PC-3 (cell line): ENCODE measurements at places on chromosomes 3 and 15. TPM values are rescaled to one million over a fixed set of nuclear protein-coding genes. Genes with fewer than 3 reads are reported as not detected.

DNA sequence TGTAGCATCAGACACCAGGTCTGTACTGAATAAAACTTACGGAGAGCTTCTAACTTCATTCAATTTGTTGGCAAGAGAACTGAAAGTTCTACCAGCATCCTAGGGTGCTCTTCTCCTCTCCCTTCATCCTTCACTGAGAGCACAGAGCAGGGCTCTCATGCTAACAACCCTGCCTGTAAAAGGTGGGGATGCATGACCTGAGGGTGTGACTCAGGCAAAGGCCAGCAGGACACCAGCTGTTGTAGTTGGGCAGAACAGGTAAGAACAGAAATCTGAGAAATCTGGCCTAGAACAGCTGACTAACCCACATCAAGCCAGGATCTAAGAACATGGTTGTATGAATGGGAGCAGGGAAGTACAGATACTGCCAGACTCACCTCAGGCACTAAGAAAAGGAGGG lies 64.2 kb downstream of the MYLK start:
- H3K27me3 ChIP-seq, result no peaks in the 10 kb centered on the region
- H3K36me3 ChIP-seq, result no peaks in the 10 kb centered on the region
- H3K27ac ChIP-seq, result no peak overlapping the region
- no peak for DNase-seq

DNA sequence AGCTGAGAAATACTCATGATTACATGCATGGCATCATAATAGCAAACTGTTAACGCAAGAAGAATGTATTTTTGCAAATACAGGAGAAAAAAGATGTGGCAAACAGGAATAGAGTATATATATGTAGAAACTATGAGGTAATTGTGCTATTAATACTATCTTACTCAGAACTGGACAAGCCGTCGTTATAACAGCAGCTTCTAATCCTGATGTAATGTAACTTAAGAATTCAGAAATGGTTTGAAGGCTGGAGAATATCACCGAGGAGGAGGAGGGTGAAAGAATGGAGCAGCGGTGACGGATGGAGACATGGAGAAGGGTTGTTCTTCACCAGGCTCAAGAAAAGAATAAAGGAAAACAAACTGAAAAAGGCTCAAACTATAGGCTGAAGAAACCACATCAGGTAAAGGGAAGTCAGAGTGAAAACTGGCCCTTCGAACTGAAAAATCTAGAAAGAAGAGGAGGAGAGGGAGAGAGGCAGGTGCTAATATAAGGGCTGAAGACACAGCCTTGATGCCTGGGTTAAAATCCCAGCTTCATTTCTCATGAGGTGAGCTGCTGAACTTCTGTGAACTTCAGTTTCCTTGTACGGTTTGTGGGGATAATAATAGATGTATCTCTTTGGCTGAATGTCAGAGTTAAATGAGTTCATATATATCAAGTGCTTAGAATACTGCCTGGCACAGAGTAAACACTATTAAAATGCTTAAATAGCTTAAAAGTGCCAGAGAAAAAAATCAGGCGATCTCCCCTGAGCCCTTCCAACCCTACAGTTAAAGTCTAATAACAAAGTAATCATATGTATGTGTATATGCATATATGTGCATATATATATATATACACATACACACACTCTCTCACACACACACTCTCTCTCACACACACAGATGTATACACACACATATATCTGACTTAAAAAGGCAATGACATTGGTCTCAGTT lies 43.9 kb downstream of the GOLIM4 start:
- DNase-seq, result no peak
- H3K36me3 ChIP-seq, result no peaks in the 10 kb centered on the region
- H3K4me1 ChIP-seq, result no peaks in the 10 kb centered on the region
- H3K27me3 ChIP-seq, result no peaks in the 10 kb centered on the region

- H3K4me3 ChIP-seq, result no peak overlapping the region
- no peaks in the 10 kb centered on the region for H3K4me1 ChIP-seq
- no peak overlapping the region for H3K27ac ChIP-seq
- no peaks in the 10 kb centered on the region for H3K27me3 ChIP-seq
These were observed 40.9 kb downstream of the SNX4 start for GRCh38 chr3:125479091-125479490.

DNA sequence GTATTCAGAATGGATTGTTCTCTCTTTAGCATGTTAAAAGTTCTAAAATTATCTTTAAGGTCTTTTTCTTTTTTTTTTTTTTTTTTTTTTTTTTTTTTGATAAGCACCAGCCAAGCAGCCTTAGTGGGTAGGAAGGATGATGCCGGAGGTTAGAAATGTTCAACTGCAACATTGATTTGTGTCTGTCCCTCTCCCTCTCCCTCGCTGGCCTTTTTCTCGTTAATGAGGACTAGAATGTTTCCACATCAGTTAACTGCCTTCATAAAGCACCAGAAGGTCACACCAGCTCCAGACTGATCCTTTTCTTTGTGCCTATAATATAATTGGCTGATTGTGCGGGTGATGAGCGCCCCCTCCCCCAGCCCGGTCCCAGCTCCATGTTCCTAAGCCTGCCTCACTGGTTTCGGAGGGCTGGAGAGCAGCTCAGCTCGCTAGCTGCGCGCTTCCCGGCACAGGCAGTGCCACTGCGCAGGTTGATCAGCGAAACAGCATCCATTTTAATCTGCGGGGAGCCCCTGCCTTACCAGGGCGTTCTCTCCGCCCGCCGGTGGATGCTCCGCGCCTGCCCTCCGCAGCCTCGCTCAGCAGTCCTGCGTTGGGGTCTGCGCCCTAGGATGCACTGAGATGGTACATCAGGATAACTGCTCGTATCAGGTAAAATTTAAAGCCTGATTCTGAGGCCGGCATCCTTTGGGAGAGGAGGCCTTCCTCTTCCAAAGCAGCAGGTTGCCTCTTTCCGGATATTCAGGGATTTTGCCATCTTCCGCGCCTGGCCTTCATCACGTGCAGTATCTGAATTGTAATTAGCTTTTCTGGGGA lies 148.9 kb upstream of the IL12A start:
- peaks cover 16% of the 10 kb centered on the region for H3K4me1 ChIP-seq
- no peaks in the 10 kb centered on the region for H3K27me3 ChIP-seq
- DNase-seq, result no peak
- no peak within 1 kb of the TSS for H3K27ac ChIP-seq

DNA sequence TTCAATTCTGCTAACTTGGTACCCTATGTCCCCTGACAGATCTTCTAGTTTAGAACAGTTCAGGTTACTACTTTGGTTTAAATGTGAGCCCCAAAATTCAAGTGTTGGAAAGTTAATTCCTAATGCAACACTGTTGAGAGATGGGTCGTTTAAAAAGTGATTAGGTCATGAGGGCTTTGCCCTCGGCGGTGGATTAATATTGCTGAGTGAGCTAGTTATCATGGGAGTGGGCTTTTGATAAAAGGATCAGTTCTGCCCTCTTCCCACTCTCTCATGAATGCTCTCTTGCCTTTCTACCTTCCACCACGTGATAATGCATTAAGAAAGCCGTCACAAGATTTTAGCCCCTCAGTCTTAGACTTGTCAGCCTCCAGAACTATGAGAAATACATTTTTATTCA lies 72.1 kb downstream of the BTLA start:
- H3K36me3 ChIP-seq, result no peaks in the 10 kb centered on the region
- H3K4me3 ChIP-seq, result no peak overlapping the region
- no peaks in the 10 kb centered on the region for H3K4me1 ChIP-seq
- no peak overlapping the region for H3K27ac ChIP-seq
- DNase-seq, result no peak

- H3K4me1 ChIP-seq, result 0 out of 2 replicates have a peak, but pooled peaks cover 3% of the 10 kb centered on the region
- peak; percentile 51 for DNase-seq
- peaks cover 16% of the 10 kb centered on the region for H3K27me3 ChIP-seq
These were observed 130.5 kb upstream of the LMCD1 start for GRCh38 chr3:8371085-8371551.

GRCh38 chr3:104943974-104944373 lies 422.7 kb upstream of the ALCAM start:
- H3K27ac ChIP-seq, result peak overlapping the region; percentile 69
- H3K36me3 ChIP-seq, result no peaks in the 10 kb centered on the region
- no peak overlapping the region for H3K4me3 ChIP-seq
- H3K4me1 ChIP-seq, result peaks cover 16% of the 10 kb centered on the region

The FAM81A gene
- 2.5 and 8.1 TPM in 2 replicates for total RNA-seq

The SNX33 gene
- 16.2 and 16.8 TPM in 2 replicates for total RNA-seq

The TRAK1 gene
- 23.4 and 29.0 TPM in 2 replicates for total RNA-seq
